Stimulated activated CD4-positive, alpha-beta T cell treated with anti-CD3 and anti-CD28 coated beads, Interleukin-1b, Interleukin-23, amount 100 ng/mL, for 1 hour (primary cell): ENCODE measurements at places on chromosomes 6 and 20.

DNA sequence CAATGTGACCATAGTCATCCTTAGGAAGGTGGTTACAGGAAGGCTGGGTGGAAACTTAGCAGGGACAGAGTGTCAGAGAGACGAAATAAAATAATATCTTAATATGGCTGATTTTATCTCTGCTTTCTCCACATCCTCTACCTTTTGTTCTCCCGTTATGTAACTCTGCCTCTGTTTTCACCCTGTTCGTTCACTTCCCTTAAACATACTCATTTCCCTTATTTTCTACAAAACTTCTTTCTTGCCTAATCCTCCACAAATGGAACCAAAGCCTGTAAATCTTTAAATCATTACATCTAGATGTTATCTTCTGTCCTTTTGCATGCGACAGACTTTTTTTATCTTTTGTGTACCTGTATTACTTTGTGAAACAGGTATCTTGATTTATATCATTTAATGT lies 23.3 kb upstream of the CRIP3 start:
- DNase-seq: no peak

- no peak for DNase-seq
Observed at GRCh38 chr6:53045891-53046673, 19.1 kb upstream of the FBXO9 start.

- DNase-seq: no peak
Observed at GRCh38 chr6:82909551-82909950, 156.1 kb downstream of the UBE3D start.

- DNase-seq: no peak
Observed at GRCh38 chr6:85111481-85112011, 338.3 kb upstream of the NT5E start.

DNA sequence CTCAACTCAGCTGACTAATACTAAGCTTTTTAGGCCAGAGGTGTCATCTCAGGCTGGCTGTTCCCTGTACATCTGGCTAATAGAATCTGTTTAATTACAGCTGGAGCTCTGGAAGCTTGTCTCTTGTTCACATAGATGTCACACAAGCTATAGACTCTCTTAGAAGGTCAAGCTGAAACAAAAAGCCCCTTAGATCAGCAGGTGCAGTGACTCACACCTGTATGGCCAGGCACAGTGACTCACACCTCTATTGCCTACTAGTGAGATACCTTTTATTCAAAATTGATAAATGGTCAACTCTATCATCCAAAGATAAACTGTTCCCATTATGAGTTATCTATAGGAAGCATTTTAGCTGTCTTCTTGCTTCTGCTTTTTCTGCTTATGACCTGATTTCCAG lies 29.9 kb upstream of the MTHFD1L start:
- DNase-seq: no peak

- DNase-seq: no peak
Observed at GRCh38 chr20:25355011-25355595, 35.5 kb downstream of the ABHD12 start.

GRCh38 chr6:45175272-45175671 lies 152.9 kb upstream of the RUNX2 start:
- DNase-seq: no peak

- no peak for DNase-seq
Observed at GRCh38 chr20:50591233-50591852, 81.2 kb downstream of the PTPN1 start.

DNA sequence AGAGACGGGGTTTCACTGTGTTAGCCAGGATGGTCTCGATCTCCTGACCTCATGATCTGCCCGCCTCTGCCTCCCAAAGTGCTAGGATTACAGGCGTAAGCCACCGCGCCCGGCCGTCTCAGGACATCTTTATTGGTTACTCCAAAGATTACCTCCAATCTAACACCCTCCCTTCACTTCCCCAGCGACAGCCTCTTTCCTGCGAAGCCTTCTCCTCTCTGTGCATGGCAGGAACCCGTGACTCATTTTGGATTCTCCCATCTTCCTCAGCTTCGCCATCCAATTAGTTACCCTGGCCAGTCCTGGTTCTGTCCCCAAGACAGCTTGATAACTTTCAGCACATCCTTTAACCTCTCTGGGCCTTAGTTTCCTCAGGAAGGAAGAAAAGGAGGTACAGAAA lies 51.3 kb upstream of the TOX2 start:
- DNase-seq: no peak

DNA sequence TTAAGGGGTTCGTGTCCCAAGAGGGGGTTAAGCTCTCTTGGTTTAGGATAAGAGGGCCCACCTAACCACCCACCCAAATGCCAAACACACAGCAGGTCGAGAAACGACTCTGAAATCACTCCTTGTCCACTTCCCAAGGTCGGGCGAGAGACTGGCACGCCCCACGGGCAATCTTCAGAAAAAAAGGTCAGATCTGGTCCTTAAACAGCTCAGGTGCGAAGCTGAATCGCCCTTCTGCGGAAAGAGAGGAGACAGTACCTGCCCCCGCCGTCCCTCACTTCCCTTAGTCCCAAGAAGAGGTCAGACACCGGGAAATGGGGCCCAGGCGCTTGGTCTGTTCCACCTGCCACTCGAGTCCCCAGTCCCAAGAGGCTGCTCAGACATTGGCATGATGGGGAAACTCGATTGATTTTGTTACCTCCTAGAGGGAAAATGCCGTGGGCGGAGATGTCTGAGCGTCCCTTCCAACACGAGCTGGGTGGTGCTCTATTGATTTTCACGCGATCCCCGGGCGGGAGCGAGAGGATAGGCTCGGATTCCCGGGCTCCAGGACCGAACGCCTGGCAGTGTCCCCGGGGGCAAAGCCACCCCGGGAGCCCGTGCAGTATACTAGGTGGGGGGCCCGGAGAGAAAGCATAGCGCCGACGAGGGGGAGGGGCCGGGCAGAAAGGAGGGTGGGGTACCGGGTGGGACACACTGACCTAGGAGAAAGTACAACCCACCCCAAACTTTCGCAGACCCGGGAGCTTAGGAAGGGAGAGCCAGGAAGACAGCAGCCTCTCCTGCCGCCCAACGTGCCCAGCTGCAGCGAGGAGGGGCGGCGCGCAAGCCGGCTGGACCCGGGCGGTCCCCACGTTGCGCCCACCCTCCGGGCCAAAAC lies 1.1 kb upstream of the SAMD5 start:
- no peak for DNase-seq

DNA sequence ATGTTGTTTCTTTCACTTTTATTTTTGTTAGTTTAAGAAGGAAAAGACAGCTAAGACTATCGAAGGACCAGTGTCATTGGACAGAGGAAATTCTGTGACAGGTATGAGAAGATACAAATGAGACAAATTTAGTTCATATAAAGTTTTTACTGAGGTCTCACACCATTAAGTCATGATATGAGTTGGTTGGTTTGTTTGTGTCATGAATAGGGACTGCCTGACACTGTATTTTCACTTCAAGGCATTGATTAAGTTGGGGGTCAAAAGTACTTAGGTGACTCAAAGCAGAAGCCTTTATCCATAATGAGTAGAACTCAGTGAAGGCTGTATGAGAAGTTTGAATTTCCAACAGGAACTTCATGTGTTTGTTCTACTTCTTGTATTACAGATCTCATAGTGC lies 21.3 kb upstream of the HIVEP2 start:
- DNase-seq: no peak

- no peak for DNase-seq
Observed at GRCh38 chr6:4615891-4616290, 160.3 kb upstream of the CDYL start.

GRCh38 chr6:39665861-39666260 lies 59.3 kb downstream of the KIF6 start:
- no peak for DNase-seq

GRCh38 chr20:61260905-61261304 lies 8.8 kb downstream of the CDH4 start:
- no peak for DNase-seq

DNA sequence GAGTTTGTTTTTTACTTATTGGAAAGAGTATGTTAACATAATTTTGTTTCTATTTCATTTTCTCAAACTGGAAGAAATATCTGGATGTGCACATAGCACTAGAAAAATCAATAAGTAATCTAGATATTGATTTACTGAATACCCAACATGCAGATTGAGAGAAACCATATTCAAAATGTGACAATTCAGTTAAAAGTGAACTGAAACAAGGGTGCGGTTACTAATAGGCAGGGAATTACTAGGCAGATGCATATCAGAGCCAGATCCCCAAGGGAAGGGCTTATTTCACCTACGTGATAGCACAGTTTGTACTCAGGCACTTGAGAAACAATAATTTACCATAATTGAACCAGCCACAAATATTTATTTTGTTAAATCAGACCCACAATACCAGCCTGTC lies 493.1 kb upstream of the FLRT3 start:
- DNase-seq: no peak

DNA sequence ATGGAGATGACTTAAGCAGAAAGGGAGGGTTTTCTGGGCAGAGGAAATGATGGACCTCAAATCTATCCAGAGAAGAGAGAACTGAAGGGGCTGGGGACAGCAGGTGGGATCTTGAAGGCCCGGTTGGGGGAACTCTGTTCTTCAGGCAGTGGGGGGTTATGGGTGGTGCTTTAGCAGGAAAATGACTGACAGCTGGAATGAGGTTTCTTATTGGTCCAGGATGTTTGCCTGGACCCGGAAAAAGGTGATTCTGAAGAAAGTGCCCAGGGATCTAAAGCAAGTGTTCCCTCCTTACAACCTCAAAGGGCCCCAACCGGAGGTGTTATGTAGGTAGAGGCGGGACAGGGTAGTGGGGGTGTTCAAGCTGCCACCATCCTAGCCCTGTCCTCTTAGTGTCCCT lies 11.3 kb upstream of the LKAAEAR1 start:
- no peak for DNase-seq

- DNase-seq: no peak
Observed at GRCh38 chr20:49631061-49631716, 63.3 kb upstream of the PTGIS start.

DNA sequence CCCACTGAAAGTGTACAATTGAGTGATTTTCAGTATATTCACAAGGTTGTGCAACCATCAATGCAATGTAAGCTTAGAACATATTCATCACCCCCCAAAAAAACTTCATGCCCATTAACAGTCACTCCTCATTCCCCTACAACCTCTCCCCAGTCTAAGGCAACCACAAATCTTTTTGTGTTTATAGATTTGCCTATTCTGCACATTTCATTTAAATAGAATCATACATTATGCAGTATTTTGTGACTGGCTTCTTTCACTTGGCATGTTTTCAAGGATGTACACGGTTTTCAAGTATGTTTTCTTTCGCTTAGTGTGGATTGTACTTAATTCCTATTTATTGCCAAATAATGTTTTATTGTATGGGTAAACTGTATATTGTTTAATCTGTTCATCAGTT lies 329.3 kb upstream of the RNF24 start:
- no peak for DNase-seq
